NCI-H345 (cell line): ENCODE measurements at places on chromosomes 2 and 18.

DNA sequence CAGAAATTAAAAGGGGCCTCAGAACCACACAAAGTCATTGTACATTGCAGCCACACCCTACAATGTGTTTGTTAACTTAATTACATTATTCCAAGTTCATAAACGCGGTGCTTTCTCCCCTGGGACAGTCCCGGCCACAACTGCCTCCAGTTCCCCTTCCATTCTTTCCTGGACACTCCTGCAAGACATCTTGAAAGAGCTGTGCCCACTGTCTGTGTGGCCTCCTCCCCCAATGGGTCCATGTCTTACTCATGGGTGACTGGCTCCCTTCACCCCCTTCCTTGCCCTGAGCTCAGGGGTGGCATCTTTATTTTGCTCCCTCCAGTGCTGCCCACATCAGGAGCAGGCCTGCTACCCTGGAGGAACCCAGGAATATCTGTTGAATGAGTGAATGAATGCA is 287.7 kb downstream of the MYT1L start:
- no peak for DNase-seq

GRCh38 chr2:44759823-44760222 is 181.7 kb upstream of the SIX3 start:
- no peak for DNase-seq

DNA sequence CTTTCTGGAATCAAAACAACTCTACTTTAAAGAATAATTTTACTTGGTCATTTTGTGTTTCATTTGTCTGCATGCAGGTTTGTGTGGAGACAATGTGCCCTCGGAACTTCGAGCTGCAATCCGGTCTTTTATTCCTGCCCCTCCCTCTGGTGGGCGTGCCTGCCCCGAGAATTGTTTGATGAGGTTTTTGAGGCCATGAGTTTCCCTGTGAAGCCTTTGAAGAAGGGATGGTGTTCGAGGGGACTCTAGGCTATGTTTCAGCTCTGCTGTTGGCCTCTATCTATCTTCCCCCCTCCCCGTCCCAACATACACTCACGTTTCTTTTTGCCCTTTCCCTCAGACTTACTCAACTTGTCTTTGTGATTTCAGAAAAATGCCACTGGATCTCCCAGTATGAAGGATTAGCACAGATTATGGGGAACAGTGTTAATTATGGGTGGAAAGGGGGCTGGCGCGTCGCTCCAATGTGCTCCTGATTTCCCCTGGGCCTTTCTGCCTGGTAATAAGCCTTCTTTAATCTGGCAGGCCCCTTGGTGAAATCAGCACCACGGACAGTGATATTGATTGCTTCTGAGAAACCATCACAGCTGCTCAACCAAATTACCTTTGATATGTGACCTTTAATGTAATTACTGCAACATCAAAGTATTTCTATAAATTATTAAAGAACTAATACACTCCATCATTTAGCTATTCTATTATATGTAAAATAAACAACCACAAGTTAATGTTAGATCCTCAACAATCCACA is 82.2 kb downstream of the CELF4 start:
- DNase-seq = no peak

GRCh38 chr2:164934401-164935117 is 20.8 kb downstream of the SLC38A11 start:
- DNase-seq = no peak

GRCh38 chr2:2740238-2740775 is 409.2 kb upstream of the MYT1L start:
- no peak for DNase-seq

DNA sequence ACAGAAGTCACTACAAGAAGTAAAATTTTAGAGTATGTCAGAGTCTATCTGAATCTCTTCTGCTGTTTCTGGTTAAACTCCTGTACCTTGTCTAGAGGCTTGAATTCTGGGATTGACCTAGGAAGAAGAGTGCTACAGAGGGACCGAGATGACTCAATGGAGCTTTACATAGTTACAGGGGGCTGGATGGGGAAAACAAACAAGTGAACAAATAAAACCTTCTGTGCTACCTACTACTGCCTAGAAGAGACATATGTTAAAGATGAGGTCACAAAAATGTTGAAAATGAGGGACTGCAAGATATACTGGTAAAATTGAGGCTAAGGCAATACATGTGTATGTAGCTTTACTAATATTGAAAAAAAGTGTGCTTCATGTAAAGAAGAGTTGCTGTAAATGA is 265.4 kb upstream of the TFPI start:
- no peak for DNase-seq

GRCh38 chr2:64913357-64913869 is 75.8 kb upstream of the SLC1A4 start:
- DNase-seq = peak; percentile 49

DNA sequence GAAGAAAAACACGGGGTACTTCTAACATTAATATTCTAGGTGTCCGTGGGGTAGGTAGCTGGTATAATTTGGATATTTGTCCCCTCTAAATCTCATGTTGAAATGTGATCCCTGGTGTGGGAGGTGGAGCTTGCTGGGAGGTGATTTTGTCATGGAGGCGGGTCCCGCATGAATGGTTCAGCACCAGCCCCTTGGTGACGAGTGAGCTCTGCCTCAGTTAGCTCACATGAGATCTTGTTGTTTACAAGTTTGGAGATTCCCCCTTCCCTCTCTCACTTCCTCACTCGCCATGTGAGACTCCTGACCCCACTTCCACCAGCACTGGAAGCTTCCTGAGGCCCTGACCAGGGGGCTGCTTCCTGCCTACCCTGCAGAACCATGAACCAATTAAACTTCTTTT is 35.4 kb upstream of the DNER start:
- DNase-seq = no peak

DNA sequence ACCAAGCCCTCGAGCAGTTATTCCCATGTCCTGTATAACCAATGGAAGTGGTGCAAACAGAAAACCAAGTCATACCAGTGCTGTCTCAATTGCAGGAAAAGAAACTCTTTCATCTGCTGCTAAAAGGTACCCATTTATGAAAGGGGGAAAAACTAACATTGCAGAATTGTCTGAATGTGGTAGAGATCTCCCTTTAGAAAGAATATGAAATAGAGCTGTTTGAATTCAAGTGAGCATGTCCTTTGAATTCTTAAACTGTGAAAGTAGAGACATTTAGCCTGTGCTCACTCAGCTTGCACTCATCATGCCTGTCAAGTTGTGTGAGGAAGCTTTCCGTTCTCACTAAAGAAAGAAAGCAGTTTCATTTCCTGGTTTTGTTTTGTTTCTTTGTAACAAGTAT is 87.4 kb downstream of the EML4 start:
- no peak for DNase-seq

DNA sequence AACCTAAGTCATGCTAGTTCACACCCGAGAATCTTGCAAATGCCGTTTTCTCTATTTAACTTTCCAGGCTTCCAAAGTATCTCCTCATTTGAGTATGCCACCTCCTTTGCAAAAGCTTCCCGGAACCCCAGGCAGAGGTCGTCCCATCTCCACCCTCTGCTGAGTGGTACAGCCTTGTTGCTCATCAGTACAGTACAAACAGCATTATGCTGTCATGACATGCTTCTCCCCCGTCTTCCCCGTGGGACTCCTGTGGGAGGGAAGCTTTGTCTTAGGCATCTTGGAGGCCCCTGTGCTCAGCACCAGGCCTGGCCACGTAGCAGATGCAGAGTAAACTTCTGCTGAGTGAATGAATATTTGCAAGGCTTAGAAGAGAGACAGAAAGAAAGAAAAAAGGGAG is 102.7 kb downstream of the CDCA7 start:
- no peak for DNase-seq

GRCh38 chr2:205712508-205712907 is 30.2 kb downstream of the NRP2 start:
- DNase-seq = no peak

DNA sequence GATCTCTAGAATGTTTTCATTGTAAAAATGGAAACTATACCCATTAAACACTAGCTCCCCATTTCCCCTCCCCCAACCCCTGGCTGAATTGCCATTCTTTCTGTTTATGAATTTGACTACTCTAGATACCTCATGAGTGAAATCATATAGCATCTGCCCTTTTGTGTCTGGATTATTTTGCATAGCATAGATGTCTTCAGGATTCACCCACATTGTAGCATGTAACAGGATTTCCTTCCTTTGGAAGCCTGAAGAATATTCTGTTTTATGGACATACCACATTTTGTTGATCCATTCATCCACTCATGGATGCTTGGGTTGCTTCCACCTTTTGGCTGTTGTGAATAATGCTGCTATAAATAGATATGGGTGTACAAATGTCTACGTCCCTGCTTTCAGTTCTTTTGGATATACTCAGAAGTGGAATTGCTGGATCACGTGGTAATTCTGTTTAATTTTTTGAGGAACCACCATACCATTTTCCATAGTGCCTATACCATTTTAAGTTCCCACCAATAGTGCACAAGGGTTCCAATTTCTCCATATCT is 7.7 kb upstream of the ASB1 start:
- no peak for DNase-seq

- no peak for DNase-seq
These were observed 132.2 kb upstream of the SMAD7 start for GRCh38 chr18:49082714-49083688.

- DNase-seq = no peak
These were observed 39.9 kb downstream of the DSEL start for GRCh38 chr18:67476585-67476984.

DNA sequence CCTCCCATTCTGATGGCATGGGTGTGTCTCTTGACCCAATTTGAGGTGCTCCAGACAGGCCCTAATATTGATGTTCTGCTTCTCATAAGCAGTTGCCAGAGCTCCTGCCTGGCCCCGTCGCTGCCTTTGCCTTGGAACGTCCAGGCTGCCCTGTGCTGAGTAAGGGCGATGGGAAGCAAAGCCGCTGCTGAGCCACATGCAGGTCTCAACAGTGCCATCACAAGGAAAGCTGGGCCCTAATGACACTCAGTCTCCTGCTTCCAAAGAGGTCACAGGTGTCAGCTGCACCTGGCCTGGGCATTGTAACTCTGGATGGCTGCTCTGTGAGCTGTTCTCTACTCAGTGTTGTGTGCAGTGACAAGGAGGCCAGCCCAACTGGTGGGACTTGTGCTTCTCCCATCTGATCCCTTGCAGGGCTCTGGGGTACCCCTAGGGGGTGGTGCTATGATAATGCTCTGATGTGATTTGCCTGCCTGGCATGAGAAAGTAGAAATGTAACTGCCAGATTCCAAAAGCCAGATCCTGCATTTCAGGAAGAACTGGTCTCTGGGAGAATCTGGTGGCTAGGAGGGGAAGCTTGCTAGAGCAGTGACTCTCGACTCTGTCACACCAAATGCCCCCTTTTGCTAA is 8.7 kb downstream of the TTC39C start:
- DNase-seq = no peak

DNA sequence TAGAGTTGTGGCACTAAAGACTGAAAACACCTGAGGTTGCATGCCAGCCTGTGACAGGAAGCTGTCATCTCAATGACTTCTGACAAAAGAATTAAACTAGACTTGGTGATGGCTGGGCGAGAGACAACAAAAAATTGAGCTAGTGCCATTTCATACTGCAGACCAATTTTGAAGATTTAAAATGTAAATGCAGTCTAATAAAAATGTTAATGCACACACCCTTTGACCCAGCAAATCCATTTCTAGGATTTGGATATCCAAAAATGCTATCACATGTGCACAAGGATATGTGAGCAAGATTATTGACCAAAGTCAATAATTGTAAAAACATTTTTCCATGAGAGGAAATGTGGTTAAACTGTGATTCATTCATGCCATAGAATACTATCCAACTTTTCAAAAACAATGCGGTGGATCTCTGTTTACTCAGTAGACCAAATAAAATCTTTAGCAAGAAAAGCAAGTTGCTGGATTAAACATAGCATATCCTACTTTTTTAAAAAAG is 5.6 kb downstream of the FBXO36 start:
- DNase-seq = no peak

DNA sequence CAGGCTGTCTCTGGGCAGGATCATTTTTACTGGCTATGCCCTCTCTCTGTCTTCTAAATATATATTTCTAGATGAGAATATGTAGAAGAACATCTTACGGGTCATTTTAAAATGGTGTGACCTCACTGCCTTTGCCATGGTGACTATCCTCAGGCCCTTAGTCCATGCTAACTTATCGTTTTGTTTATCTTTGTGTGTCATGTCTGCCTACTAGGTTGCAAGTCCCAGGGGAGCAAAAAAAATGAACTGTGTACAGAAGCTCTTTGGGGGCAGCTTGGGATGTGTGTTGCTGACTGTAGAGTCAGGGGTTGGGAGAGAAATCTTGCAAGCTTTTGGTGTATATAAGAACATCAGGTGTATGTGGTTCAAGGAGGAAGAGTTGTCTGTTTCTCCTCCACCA is 11.0 kb downstream of the CPSF3 start:
- no peak for DNase-seq

GRCh38 chr2:206611736-206612135 is 30.6 kb upstream of the FAM237A start:
- DNase-seq = no peak

DNA sequence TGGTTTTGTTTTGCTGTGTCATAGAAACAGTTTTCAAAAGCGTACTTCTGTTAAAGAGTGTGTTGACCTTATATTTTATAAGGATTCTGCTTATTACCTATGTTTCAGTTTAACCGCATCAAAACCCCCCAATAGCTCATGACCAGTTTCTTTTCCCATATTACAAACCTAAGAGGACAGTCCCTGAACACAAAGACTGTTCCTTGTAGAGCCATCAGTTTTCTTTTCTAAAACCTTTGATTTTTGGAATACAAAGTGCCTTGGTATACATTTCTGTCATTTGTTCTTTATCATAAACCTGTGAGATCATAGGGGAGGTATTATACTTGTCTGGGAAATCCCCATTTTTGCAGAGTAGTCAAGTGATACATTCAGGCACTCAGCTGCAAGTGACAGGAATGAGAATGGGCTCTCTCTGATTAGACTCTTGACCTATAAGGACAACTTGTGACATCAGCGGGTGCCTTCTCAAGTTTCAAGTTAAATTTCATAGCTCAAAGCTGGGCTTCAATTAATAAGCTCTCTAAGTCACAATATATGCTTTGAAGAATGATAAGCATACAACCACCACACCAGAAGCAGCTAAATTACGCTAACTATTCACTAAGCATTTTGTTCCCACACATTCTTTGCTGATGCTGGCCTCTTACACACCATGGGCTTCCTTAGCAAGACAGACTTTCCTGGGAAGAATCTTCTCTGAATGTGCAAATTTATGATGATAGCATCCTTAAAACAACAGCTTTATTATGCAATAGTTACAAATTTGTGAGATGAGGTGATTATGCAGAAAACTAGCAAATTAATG is 97.5 kb upstream of the CD302 start:
- no peak for DNase-seq

DNA sequence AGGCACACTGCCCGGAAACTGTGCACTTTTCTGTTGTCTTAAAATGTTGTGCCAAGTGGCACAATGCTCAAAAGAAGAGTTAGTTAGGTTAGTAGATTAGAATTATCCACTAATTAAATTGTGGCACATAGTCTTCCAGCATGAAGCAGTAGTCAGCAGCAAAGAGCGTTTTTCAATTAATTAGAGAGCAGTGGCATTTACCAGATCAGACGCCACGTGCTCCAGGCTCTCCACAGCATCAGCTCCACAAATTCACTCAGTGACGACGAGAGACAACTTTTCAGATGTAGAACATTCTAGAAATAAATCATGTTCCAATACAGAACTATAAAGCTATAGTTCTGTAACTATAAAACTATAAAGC is 16.4 kb upstream of the RTTN start:
- DNase-seq = no peak

- no peak for DNase-seq
These were observed 1.8 kb upstream of the SP9 start for GRCh38 chr2:174333017-174333371.

GRCh38 chr2:26840937-26841610 is 6.9 kb upstream of the DPYSL5 start:
- peak; percentile 14 for DNase-seq
